DMS79 treated with DMSO at 0.1 percent for 48 hours (cell line): ENCODE measurements at places on chromosomes 12 and 14.

DNA sequence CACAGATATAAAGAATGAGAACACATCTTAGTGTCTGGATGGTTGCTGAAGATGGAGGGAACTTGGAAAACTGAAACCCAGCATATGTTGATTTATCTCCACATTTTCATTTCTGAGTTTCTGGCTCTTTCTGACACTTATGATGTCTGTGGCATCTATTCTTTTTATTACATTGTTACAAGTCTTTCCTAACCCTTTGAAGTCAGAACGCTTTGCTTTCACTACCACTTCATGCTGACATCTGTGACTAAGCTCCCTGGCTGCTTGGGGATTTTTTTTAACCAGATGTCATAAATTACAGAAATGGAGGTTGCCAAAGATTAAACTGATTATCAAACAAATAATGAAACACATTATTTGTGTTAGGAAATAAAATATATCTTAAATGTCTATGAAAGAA is 188.7 kb downstream of the KITLG start:
- no peak for DNase-seq

DNA sequence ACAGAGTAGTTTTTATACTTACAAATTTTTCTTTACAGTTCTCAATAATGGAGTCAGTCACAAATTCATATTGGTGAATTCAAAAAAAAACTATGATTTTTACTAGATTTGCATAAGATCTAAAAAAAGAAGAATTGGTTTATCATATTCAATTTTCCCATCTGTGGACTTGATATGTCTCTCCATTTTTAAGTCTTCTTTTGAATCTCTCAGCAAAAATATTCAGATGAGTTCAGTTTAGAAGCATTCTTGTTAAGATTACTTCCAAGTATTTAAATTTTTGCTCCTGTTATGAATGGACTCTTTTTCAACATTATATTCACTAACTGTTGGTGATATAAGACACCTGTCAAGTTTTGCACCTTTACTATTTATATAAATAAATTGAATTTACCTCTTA is 360.6 kb upstream of the FLRT2 start:
- no peak for DNase-seq

- no peak for DNase-seq
Measured at GRCh38 chr14:38549564-38549963, 293.7 kb upstream of the CLEC14A start.

DNA sequence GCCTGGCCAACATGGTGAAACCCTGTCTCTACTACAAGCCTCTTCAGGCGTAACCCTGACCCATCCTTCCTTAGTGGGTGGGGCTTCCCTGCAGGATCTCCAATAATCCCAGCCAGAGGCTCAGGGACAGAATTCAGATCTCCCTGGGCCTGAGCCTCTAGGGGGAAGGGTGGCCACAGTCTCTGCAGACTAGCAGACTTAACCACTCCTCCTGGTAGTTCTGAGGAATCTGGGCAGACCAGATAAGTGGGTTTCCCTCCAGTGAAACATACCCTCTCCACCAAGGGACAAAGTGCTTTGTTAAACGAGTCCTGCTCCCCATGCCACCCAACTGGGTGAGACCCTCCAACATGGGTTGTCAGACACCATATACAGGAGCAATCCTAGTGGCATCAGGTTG is 36.6 kb upstream of the TRIM9 start:
- no peak for DNase-seq

DNA sequence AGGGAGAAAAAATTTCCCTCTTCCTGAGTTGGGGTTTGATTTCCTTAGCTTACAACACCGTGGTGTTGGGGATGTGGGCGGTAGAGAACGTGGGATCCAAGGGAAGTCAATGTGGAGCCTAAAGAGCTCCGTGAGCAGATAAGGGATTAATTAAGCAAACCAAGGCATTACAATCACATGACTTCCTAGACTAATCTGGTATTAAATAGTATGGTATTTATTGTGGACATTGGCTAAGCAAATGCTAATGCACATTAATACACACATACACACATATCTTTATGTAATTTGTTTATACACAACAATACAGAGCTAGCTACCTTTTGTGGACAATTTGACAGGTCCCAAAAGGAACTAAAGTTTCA is 791 bp upstream of the RNF41 start:
- DNase-seq: no peak

DNA sequence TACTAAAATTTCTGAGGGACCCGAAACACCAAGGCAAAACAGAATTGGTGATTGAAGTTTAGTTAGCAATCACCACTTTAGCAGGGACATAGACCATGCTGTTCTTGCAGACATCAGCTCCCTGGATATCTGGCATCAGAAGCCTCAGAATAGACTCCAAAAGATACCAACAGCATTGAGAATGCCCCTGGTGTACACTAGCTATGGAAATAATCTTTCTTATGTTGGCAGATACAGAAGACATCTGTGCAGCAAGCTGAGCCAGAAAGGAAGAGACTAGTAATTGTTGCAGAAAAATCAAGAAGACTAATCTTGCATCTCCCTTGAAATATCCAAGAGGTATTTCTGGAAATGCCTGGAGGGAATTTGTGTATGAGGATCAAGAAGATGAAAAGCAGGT is 521.6 kb downstream of the TRHDE start:
- DNase-seq: no peak

DNA sequence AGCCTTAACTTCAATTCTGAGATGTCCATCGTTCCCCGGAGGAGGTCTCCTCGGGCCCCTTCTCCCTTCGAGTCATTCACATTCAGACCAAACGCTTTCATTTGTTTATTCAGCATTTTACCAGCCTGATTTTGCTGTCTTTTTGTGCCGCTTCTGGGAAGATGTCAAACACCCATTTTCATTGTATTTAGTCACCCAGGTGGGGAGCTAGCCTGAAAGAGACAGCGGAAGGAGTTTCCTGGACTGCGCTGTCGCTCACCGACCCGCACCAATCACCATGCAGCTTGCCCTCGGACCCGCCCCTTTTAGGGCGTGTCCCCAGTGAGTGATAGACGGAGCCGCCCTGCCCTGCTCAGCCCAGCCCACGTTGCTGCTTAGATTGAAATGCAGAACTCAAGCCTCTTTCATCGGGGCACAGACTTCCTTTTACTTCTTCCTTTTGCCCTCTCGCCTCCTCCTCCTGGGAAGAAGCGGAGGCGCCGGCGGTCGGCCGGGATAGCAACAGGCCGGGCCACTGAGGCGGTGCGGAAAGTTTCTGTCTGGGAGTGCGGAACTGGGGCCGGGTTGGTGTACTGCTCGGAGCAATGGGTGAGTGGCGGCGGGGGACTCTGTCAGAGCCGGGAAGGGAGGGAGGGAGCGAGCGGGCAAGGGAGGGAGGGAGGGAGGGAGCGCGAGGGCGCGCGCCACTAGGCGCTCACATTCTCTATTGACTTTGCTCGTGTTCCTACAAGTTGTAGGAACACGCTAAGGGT is at the start of gene PAX9:
Gene PAX9 (plus strand): TSS at position 355 of the 752 bp plus-strand sequence. CDS start 230 bp downstream, at position 585.
- DNase-seq: peak; percentile 100

- no peak for DNase-seq
Measured at GRCh38 chr12:47717443-47718193, 7.7 kb downstream of the ENDOU start.

GRCh38 chr14:65424531-65424930 is 12.0 kb downstream of the FUT8 start:
- peak; percentile 73 for DNase-seq

GRCh38 chr14:21098076-21098891 is at the start of gene ZNF219:
ZNF219 (minus strand) TSS chr14:21098655; CDS start chr14:21093591, 5,064 bp downstream.
- no peak for DNase-seq

DNA sequence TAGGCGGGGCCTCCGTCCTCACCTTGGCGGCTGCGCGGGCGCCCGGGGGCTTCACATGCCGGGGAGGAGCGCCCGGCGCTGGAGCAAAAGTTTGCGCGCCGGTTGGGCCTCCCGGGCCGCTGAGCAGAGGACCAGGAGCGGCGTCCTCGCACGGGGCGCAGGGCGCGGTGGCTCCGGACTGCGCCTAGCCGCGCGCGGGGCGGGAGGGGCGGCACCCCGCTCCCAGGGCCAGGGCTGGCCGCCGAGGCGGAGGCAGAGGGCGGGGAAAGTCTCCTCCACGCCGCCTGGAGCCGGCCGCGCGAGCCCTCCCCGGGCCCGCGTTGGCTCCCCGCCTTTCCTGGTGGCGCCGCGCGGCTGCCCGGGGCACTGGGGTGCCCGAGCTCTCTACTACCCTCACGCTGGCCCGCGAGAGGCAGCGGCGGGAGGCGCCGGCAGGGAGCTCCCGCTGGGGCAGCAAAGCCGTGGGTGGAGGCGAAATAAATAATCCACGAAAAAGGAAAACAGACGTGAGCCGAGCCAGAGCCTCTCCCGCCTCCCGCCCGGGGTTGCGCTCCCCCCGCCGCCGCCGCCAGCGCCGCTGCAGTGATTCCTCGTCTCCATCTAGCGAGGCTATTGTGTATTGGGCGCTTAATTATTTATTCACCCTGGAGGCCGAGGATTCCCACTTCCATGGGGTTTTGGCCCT is 400 bp upstream of the PRIMA1 start:
- DNase-seq: peak; percentile 86

GRCh38 chr12:51898506-51898905 is 8.8 kb upstream of the ACVRL1 start:
- no peak for DNase-seq

DNA sequence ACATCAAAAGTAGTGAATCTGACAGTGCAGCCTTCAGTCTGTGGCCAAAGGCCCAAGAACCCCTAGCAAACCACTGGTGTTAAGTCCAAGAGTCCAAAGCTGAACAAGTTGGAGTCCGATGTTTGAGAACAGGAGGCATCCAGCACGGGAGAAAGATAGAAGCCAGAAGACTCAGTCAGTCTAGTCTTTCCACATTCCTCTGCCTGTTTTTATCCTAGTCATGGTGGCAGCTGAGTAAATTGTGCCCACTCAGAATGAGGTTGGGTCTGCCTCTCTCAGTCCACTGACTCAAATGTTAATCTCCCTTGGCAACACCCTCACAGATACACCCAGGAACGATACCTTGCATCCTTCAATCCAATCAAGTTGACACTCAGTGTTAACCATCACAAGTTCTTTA is 1255.4 kb downstream of the LRFN5 start:
- DNase-seq: no peak

DNA sequence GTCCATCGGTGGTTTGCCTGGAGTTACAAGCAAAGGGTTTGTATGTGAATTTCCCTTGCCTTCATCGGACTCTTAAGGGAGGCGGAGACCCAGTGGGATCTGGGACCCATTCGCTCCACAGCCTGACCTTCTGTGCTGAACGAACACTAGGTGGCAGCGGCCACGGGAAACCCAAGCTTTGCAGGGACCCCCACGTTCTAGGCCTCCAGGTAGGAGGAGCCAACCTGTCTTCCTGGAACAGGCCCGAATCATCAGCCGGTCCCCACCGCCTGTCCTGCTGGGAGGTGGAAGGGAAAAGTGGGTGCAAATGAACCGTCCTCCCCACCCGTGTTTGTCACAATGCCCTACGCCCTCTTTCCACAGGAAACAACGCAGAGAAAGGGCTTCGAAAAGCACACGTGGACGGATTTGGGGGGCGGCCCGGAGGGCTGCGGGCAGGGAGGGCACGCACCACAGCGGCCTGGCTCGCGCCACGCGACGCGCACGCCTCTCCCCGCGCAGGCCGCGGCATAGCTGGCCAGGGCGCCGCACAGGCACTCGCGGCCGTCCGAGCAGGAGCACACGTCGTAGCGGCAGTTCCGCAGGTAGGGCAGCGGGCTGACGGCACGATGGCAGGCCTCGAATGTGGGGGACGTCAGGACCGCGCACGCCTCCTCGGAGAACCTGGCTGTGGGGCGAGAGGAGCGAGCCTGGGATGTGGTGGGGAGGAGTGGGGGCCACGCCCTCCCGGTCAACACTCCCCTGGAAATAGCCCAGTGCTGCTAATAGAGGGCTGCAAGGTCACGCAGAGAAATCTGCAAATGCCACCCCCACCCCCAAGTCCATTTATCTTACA is 67.8 kb downstream of the VWF start:
- DNase-seq: no peak

DNA sequence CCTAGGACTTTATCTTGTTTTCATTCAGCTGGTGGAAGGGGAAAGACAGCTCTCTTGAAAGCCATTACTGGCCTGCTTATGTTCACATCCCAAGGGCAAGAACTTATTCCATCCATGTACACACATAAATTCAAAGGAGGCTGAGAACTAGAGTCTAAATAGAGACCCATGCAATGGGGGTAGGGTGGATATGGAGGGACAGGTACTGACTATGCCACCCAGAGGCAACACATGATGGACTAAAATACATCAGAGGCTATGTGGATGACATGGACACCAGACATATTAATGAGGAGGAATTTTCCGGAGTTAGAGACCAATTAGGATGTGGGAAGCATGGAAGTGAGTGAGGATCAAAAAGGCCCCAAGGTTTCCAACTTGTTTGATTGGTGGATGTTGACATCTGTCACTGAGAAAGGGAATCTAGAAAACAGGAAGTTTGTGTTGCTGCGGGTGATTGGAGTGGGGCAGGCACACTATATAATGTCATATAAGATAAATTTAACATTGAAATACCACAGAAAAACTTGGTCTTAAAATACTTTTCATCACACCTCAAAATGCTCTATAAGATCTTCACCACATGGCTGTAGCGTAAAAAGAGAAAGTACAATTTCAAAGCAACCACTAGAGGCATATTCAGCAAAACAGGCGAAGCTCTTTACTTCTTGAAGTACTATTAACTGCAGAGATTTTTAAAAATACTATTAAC is 130.4 kb downstream of the GRIP1 start:
- no peak for DNase-seq

- DNase-seq: no peak
Measured at GRCh38 chr14:38252066-38252710, 3.7 kb downstream of the CLEC14A start.

GRCh38 chr14:56661478-56661877 is 81.9 kb downstream of the TMEM260 start:
- DNase-seq: no peak

- DNase-seq: peak; percentile 4
Measured at GRCh38 chr12:3882896-3883564, 9.8 kb upstream of the PARP11 start.

- no peak for DNase-seq
Measured at GRCh38 chr14:76699939-76700590, 61.2 kb upstream of the VASH1 start.

DNA sequence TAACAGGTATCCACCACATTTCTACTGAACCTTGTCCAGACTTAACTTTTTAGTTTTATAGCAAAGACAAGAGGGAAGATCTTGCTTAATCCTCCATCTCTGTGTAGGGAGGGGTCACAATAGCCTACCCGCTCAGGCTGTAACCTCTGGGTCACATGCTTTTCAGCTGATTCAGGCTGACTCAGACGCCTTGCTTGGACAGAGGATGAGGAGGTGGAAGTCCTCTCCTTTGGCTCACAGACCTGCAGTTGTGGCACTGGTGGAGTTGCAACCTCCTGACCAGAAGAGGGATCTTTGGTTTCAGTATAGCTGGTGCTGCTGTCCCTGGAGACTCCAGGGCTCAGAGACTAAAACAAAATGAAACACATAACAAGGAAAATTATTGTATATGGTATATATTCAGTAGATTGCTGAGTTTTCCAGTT is 16.2 kb downstream of the ACIN1 start:
- no peak for DNase-seq
